ENCODE measurements at places on chromosomes 6 and 20.

- DNase-seq: no peak
Measured at GRCh38 chr6:149364557-149364956, 35.5 kb upstream of the SUMO4 start.

GRCh38 chr6:106460481-106460880, 100.0 kb downstream of the CRYBG1 start:
- DNase-seq: no peak

DNA sequence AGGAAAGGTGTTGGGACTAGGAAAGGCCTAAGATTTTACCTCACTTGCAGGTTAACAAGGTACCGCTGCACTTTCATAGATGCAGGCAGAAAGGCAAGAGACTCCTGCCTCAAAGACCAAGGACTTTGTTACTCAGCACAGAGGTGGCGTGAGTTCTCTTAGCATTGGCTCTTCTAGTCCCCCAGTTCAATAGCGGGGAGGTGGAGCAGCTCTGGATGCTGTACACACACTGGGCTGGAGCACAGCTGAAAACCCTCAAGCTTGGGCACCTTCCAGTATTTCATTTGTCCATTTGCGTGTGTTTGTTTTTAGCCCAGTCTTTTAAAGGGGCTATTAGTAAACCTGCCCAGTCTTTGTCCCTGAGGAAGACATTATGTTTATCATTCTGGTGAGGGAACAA, 345.2 kb downstream of the FARS2 start:
- peak; percentile 9 for DNase-seq

DNA sequence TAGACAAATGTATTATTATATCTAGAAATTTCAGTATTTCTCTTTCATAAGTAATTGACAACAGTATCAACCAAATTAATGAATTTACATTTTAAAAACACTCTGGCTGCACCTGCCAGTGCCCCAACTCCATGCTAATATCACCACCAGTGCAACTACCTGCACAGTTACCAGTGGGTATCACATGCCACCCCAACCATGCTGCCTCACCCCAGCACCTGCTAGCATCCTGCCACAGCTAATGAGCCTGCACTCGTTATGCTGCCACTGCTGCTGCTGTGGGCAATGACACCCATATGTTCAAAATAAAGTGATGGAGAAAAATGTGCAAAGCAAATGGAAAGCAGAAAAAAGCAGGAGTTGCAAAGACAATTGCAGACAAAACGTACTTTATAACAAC, 855.9 kb upstream of the MANEA start:
- DNase-seq: no peak

GRCh38 chr6:160040055-160040454, 71.2 kb downstream of the IGF2R start:
- DNase-seq: no peak

DNA sequence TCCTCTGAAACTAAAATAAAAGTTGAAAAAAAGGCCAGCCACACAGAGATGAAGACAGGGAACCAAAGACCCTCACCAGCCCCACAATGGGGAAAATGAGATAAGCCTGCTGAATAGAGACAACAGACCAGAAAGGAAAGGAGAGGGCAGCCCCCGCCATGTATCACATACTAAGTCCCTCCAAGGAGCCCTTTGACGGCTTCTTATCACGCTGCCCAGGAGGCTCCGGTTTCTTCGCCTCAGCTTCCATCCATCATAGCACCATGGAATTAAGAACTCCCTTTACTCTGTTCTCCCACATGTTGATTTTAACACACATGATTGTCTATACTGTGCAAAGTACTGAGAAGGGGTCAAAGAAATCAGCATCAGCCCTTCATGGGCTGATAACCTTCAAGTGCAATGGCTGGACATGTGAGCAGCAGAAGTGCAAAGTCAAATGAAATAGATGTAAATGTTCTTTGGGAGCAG, 54.9 kb downstream of the MAP3K5 start:
- no peak for DNase-seq

Measured in pons (tissue), 1 donor.